Effector memory CD8-positive, alpha-beta T cell (primary cell): ENCODE measurements at places on chromosomes 5 and 9.

GRCh38 chr9:112496074-112496722 is 9.6 kb downstream of the KIAA1958 start:
- DNase-seq, result no peak

- no peak for DNase-seq
Observed at GRCh38 chr9:136569526-136570148, 23.8 kb upstream of the NOTCH1 start.

DNA sequence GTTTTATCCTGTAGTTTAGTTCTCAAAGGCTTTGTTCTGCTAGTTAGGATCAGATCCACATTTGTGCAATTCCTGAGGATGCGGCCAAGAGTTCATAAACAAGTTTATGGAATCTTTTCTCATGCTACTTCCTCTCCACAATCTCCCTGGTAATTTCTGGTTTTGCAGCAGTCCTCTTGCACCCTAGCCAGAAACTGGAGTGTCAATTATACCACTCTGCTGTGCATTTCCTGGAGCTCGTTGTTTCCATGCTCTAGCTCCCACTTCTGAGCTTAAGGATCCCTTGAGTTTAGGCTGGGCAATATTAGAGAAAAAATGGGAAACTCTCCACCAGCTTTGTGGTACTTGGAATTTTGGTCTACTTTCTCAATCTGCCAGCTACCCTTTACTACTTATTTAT is 474.7 kb downstream of the DIRAS2 start:
- DNase-seq, result no peak

- DNase-seq, result no peak
Observed at GRCh38 chr9:37582548-37583157, 6.5 kb upstream of the FBXO10 start.
